ENCODE measurements at places on chromosomes 12 and 14. TPM values are rescaled to one million over a fixed set of nuclear protein-coding genes. Genes with fewer than 3 reads are reported as not detected.

Gene PITPNM2
- 0.95 TPM for total RNA-seq

Gene NABP2
- 45.8 TPM for total RNA-seq

Gene IKBIP
- total RNA-seq, result 17.3 TPM

Gene ACRBP
- 1.8 TPM for total RNA-seq

DNA sequence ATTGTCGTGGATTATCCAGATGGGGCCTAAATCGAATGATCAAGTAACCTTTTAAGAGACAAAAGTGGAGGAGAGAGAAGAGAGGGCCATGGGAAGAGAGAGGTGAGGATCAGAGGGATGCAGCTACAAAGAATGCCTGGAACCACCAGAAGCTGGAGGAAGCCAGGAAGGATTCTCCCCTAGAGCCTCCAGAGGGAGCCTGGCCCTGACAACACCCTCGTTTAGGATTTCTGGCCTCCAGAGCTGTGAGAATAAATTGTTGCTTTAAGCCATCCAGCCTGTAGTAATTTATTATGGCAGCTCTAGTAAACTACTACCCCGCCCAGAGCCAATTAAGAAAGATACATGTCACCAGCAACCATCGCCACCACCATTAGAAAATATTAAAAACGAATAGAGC, 46.2 kb upstream of the GSC start:
- DNase-seq, result no peak
- H3K27me3 ChIP-seq, result no peaks in the 10 kb centered on the region
- H3K36me3 ChIP-seq, result no peaks in the 10 kb centered on the region

GRCh38 chr14:77151918-77152588, 10.5 kb upstream of the ZDHHC22 start:
- no peak overlapping the region for H3K27ac ChIP-seq
- H3K36me3 ChIP-seq, result no peaks in the 10 kb centered on the region
- no peaks in the 10 kb centered on the region for H3K4me1 ChIP-seq
- no peak overlapping the region for H3K4me3 ChIP-seq
- no peaks in the 10 kb centered on the region for H3K27me3 ChIP-seq

DNA sequence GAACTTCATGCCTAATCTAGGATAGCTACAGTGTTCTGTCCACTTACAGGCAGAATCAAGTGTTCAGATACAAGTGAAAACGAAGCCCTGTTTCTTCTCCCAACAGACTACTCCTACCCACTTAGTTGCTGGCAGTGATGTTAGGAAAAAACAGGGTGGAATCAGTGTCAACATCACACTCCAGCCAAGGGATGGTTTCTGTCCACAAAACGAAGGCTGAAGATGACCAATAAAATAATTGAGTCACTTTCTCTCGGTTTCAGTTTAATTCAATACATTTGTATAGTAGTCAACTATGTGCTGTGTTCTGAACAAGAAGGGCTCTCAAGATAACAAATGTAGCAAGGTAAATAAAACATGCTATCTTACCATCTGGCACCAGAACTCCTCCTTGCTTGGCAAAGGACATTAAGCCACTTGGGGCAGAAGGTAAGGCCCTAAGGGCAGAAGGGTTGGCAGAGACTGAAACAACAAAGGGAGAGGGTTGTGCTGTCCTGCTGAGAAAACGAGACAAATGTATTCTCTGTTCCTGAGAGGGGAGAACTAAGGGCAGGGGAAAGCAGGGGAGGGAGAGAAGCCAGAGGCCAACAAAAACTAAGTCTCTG, 393.6 kb downstream of the DPF3 start:
- DNase-seq, result no peak
- H3K36me3 ChIP-seq, result no peaks in the 10 kb centered on the region
- no peak overlapping the region for H3K4me3 ChIP-seq
- H3K27me3 ChIP-seq, result no peaks in the 10 kb centered on the region
- no peak overlapping the region for H3K27ac ChIP-seq

DNA sequence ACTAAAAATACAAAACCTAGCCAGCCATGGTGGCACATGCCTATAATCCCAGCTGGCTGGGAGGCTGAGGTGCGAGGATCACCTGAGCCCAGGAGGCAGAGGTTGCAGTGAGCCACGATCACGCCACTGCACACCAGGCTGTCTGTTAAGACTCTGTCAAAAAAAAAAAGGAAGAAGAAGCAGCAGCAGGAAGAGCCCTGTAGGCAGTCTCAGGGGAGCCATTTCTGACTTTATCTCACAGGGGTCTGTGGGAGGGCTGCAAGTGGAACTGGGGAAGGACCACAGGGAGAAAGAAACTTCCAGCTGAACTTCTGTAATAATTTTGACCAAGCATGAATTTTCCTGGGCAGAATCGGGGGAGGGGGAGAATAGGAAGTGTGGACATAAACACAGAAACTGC, 32.7 kb downstream of the GARIN6 start:
- no peak overlapping the region for H3K4me3 ChIP-seq
- H3K27me3 ChIP-seq, result no peaks in the 10 kb centered on the region
- no peak for DNase-seq
- no peaks in the 10 kb centered on the region for H3K36me3 ChIP-seq
- H3K4me1 ChIP-seq, result no peaks in the 10 kb centered on the region

Data from GM12878 (cell line).